ENCODE measurements at places on chromosomes 16 and 17.
A peak's percentile ranks its signal among the peaks of the same experiment; 100 is the strongest.

DNA sequence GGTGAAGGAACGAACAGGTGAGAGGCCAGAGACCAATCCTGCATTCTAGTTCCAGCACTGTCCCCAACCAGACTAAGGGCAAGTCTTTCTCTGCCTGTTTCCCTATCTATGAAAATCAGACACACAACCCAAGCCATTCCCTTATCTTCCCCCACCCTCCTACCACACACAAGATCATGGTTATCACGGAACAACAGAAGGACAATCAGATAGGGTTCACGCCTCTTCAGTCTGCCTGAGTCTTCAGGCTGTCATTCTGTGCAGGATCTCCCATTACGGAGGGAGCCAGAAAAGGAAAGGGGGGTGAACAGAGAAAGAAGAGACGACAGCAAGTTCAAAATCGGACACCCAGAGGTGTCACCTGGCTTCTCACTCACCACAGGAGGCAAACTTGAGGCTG is 11.1 kb downstream of the TLE7 start:
- DNase-seq: no peak

- peak; percentile 17 for DNase-seq
Observed at GRCh38 chr16:1745181-1745899, 26.0 kb downstream of the NME3 start.

DNA sequence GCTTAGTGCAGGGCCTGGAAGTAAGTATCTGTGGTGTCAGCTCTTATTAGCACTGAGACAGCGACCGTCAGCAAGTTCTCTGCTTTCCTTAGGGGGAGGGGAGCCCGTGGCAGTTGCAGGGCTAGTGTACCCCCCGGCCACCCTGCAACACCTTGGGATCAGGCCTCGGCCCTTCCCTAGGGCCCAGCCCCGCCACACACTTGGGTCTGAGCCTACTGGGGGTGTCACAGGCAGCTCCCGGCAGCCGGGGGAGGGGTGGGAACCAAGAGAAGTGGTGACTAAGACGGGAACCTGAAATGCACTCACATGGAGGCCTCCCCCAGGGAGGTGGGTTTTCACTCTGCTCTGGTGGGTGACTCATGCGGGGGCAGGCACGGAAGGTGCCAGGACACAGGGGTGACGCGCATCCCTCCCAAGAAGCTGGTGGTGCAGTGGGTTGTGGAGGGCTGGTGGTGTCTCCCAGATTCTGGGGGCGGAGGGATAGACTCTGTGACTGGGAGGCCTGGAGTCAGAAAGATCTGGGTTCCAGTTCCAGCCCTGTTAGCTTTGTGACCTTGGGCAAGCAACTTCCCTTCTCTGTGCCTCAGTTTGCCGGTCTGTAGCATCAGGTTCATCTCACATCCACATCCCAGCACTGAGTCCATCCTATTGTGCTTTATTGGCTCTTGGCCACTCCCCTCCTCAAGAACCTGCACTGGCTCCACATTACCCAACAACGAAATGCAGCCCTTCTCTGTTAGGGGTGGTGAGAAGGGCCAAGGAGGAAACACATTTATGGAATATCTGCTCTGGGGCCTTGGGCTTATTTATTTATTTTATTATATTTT is 44.5 kb downstream of the LAT start:
- peak; percentile 80 for DNase-seq

- no peak for DNase-seq
Observed at GRCh38 chr17:6583411-6583810, 27.1 kb upstream of the PITPNM3 start.

DNA sequence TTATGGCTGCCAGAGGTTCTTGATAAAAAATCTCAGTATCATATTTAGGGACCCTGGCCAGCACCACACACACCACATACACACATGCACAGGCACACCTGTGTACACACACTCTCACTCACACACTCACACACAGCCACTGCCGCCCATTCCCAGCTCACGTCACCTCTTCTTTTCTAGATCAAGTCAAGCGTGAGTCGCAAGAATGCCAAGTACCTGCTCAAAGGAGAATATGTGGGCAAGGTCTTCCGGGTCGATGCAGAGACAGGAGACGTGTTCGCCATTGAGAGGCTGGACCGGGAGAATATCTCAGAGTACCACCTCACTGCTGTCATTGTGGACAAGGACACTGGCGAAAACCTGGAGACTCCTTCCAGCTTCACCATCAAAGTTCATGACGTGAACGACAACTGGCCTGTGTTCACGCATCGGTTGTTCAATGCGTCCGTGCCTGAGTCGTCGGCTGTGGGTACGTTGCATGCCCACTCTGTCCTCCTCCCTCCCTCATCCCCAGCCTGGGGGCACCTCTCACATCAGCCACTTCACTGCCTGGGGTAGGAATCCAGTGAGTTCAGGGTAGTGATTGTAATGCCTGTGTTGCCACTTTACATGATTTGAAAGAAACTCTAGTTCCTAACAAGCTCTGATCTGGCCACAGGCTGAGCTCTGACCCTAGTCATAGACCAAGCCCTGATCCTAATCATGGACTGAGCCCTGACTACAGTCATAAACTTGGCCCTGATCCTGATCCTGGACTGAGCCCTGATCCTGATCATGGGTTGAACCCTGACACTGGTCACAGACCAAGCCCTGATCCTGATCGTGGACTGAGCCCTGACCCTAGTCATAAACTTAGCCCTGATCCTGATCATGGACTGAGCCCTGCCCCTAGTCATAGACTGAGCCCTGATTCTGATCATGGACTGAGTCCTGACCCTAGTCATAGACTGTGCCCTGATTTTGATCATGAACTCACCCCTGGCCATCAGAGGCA is 20.4 kb downstream of the CDH5 start:
- DNase-seq: no peak

DNA sequence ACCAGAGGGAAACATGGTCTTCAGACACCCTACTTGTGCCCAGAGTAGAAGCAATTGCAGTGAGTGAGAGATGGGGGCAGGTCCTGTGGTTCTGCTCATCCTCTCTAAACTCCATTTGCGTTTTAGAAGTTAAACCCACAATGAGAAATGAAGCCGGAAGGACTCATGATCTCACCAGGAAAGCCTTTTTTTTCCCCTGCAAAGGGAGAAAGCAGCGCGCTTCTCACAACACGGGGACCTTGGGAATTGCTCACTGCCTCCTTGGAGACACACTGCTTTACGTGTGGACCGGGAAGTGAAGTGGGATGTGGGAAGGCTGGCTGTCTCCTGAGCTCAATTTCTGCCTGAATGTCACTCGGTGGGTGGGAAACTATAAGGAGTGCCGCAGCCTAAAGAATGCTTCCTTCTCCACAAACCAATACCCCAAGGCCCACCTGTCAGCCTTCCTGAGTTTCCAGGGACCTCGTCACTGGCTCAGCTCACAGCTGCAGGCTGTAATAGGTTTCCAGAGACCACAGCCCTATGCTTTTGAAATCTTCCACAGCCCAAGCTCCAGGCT is 365.4 kb downstream of the XYLT1 start:
- DNase-seq: peak; percentile 5

GRCh38 chr17:9810100-9810949 is 11.6 kb downstream of the GSG1L2 start:
- no peak for DNase-seq

DNA sequence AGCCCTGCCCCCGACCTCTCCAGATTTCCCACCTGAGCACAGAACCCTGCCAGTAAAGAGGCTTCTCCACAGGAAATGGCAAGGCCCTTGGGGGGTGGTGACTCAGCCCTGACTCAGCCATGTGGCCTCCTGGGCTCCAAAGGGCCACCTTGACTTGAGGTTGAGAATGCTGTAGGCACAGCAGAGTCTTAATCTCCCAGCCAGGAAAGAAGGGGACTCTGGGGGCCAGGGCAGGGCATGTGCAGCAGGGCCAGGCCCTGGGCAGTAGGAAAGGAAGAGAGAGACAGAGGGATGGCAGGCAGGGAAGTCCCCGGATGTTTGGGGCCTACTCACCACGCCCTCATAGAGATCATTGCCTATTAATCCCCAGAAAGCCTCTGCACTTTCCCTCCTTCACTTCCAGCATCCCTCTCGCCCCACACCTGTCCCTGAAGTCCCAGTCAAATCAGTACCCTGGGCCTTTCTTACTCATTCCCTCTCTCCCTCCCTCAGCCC is 4.8 kb upstream of the ITGA3 start:
- no peak for DNase-seq

DNA sequence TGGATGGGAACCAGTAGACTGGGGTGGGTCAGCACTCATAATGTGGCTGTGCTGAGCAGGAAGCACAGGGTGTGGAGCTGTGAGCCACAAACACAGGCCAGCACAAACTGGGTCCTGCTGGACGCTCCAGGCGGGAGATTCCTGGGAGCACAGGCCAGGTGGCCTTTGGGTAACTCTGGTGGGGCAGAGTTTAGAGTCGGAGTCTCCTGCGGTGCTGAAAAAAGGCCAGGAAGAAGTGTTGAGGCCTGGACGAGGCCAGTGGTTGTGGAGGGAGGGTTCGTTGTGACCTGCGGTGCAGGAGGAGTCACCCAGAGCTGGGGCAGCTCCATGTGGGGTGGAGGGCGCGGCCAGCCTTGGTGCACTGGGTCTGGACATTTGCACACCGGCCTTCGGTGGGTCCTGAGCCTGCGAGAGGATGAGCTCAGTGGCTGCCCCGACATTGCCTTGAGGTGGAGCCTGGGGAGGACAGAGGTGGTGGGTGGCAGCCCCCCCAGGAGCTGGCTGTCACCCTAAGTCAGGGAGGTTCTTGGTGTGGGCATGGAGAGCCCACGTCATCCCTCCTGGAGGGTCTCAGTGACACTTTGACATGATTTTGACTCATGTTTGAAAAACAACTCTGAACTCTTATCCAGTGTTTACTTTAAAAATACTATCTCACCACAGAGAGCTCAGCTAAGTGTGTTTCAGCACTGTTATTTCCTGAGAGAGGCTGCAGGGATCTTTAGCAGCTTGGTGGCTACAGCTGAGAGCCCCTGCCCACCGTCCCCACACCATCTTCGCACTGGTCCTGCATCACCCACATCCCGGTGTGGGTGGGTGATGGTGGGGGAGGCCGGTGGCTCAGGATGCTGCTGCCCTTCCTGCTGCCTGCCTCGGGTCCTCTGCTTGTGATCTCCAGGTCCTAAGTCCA is 98.7 kb downstream of the NPIPB11 start:
- DNase-seq: peak; percentile 53

DNA sequence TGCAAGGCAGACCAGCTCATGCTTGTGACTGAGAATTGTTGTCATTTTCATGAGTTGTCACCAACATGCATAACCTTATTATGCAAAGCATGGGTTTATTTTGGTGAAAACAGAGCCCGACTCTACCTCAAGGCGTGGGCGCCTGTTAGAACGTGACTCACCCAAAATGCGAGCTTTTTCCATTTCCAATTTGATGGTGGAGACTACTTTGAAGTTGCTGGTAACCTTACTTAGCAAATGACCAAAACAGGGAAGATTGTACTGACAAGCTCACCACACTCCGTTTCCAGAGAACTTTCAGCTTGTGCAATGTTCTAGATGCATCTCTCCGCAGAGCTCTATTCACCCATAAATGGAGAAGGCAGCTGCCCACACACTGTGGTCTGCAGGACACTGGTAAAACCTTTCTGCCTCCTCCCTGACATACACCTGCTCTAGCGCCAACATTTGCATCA is 284.5 kb downstream of the MAF start:
- DNase-seq: no peak

- peak; percentile 48 for DNase-seq
Observed at GRCh38 chr17:77323413-77324171, 182.8 kb downstream of the SEC14L1 start.

DNA sequence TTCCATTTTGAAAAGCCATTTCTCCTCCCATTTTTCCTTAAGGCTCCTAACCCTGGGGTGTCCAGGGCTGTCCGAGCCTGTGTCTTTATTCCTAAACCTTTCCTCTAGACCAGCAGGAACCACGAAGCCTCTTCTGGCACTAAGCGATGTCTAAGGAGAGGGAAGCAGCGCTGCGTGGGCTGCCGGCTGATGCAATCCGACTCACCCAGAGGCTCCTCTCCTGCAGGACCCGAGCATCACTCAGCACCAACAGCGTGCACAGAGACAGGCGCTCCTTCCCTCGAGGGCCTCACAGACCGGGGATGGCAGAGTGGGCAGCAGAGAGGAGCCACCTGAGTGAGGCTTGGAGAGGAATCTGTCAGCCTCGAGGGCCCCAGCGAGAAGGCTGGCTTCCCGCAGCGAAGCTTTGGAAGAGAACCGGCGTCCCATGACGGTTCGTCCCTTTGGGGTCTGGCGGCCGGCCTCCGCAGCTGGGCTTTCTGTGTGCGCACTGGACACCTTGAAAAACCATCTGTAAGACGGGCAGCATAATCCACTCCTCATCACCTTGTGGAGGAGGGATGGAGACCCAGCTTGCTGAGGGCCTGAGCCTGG is 174.3 kb downstream of the FOXL1 start:
- no peak for DNase-seq

DNA sequence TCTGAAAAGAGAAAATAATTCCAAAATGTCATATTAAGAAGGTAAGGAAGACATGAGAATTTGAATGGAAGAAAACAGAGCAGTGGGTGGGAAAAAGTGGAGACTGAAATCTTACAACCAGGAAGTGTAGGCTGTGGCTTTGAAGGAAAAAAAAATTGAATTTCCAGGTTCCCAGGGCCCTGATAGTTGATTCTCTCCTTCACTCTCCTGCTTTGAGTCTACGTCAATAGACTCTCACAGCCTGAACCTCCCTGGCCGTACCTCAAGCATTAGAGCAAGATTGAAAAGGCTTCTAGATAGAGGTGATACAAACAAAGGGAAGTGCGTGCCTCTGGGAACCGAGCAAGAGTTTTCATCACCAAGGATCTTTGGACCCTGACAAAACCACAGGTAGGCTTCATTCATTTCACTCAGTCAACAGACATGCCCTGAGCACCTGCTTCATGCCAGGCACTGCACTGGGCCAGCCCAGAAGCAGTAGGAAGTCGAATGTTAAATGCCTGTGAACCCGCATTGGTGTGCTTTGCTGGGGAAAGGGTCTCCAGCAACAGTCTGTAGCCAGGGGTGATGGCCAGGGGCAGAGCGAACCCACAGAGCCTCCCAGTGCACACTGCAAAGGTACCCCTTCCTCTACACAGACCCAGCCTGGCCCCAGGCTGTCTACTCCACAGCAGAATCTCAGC is 163.9 kb downstream of the SLC39A11 start:
- no peak for DNase-seq

All from fibroblast of the aortic adventitia (primary cell).